WTC11 (cell line): ENCODE measurements at places on chromosomes 2 and 18. TPM values are rescaled to one million over a fixed set of nuclear protein-coding genes. Genes with fewer than 3 reads are reported as not detected.
A peak's percentile ranks its signal among the peaks of the same experiment; 100 is the strongest.

- H3K36me3 ChIP-seq = peaks cover 3% of the 10 kb centered on the region; the same call in 1 of the 2 replicates
- no peak for DNase-seq
- H3K4me3 ChIP-seq = no peak overlapping the region
- no peaks in the 10 kb centered on the region; the same call in 1 of the 2 replicates for H3K27me3 ChIP-seq
Observed at GRCh38 chr18:76765649-76766048, 56.7 kb upstream of the ZNF236 start.

TRAF3IP1 gene
- 14.7 to 18.7 TPM (median 16.8 TPM) in 3 replicates for total RNA-seq

GRCh38 chr18:64115881-64116280 lies 33.0 kb downstream of the LINC00305 start:
- no peaks in the 10 kb centered on the region for H3K27me3 ChIP-seq
- peaks cover 53% of the 10 kb centered on the region for H3K4me1 ChIP-seq
- H3K27ac ChIP-seq = peak overlapping the region; percentile 22; the same call in 1 of the 2 replicates
- H3K36me3 ChIP-seq = 0 out of 2 replicates have a peak, but pooled peaks cover 3% of the 10 kb centered on the region

GRCh38 chr2:203685081-203685621 lies 21.3 kb upstream of the CD28 start:
- no peak overlapping the region for H3K27ac ChIP-seq
- H3K36me3 ChIP-seq = no peaks in the 10 kb centered on the region
- DNase-seq = no peak
- H3K27me3 ChIP-seq = peaks cover 6% of the 10 kb centered on the region; the same call in 1 of the 2 replicates

LYPD1 gene
- total RNA-seq = 2.8 to 4.7 TPM (median 4.1 TPM) in 3 replicates

DNA sequence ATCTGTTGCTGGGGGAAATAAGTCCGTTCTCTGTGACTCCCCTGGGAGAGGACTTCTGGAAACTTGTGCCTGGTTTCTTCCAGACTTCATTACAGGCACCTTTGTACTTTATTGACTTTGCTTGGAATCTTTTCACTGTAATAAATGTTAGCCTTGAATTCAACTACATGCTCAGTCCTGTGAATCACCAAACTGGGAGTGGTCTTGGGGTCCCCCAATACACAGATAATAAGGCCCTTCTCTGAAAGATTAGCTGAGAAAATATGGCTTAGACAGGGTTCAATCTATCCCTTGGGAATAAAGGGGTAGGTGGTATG lies 48.7 kb upstream of the KIDINS220 start:
- H3K4me3 ChIP-seq = no peak overlapping the region
- H3K27me3 ChIP-seq = no peaks in the 10 kb centered on the region
- DNase-seq = no peak
- H3K4me1 ChIP-seq = peaks cover 32% of the 10 kb centered on the region
- no peaks in the 10 kb centered on the region for H3K36me3 ChIP-seq

DNA sequence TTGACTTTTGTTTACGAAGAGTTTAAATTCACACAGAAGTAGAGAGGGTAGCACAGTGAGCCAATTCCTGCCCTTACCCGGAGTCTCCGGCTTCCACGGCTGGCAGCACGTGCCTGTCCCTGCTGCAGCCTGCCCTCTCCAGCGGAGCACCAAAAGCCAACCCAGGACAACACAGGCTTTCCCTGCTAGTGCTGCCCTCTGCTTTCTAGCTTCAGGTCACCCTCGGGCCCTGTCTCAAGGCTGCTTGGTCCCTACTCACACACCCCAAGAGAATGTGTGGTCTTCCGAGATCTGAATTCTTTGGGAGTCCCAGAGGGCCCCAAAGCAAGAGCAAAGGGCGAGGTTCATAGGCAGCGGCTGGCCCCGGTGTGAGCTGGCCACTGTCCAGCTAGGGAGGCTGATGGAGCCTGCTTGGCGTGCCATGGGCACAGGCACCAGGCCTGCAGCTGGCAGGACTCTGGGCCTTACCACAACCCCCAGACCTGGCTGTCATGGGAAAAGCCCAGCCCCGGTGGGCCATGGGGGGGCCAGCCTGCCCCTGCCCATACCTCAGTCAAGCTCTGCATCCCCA lies 7.0 kb upstream of the HS6ST1 start:
- no peaks in the 10 kb centered on the region for H3K36me3 ChIP-seq
- H3K4me3 ChIP-seq = no peak overlapping the region
- peaks cover 17% of the 10 kb centered on the region for H3K4me1 ChIP-seq
- H3K27ac ChIP-seq = peak overlapping the region; percentile 60; the same call in 1 of the 2 replicates
- peaks cover 10% of the 10 kb centered on the region for H3K27me3 ChIP-seq

GRCh38 chr2:237987268-237987667 lies 20.5 kb downstream of the UBE2F start:
- peaks cover 33% of the 10 kb centered on the region for H3K36me3 ChIP-seq
- DNase-seq = no peak
- H3K27ac ChIP-seq = no peak overlapping the region

- no peak for DNase-seq
- no peak overlapping the region for H3K27ac ChIP-seq
- H3K4me3 ChIP-seq = no peak overlapping the region
- no peaks in the 10 kb centered on the region for H3K36me3 ChIP-seq
- H3K27me3 ChIP-seq = no peaks in the 10 kb centered on the region; the same call in 1 of the 2 replicates
Observed at GRCh38 chr18:35045121-35045520, 3.9 kb downstream of the MAPRE2 start.

DNA sequence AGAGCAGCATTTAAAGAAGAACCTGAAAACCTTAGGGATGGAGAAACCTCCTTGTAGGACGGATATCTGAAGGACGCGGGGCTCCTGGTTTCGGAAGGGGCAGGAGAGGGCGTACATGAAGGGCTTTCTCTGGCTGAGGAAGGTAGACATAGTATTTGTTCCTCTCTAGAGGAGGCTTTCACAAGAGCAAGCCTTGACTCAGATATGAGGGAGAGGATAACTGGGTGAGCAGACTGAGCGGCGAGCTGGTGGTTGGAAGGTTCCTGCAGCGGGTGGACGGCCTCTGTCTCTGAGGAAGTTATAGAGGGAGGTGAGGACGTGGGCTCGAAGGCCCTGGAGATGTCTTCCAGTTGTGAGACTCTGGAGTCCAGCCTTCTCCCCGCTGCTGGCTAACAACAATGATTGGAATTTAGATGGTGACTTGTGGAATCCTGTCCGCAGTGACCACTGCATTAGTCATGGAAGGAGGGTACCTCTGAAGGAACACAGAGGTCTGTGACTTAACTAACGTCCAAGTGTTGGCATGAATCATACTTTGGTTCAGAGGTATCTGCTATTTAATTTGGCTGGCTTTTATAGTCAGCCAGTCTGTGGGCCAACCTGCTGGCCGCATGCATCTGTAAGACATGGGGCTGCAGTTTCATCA lies 80.9 kb downstream of the ASAP2 start:
- no peaks in the 10 kb centered on the region; the same call in 1 of the 2 replicates for H3K27me3 ChIP-seq
- peaks cover 34% of the 10 kb centered on the region for H3K4me1 ChIP-seq
- no peaks in the 10 kb centered on the region for H3K36me3 ChIP-seq
- no peak for DNase-seq

MATN3 gene
- total RNA-seq = 6.3 to 9.1 TPM (median 8.6 TPM) in 3 replicates

- DNase-seq = no peak
- no peak overlapping the region for H3K27ac ChIP-seq
- H3K4me3 ChIP-seq = no peak overlapping the region
- peaks cover 4% of the 10 kb centered on the region; the same call in 1 of the 2 replicates for H3K27me3 ChIP-seq
- peaks cover 25% of the 10 kb centered on the region for H3K4me1 ChIP-seq
- peaks cover 75% of the 10 kb centered on the region for H3K36me3 ChIP-seq
Observed at GRCh38 chr2:196136151-196136550, 35.2 kb downstream of the STK17B start.

KLHL30 gene
- total RNA-seq = 0.07 TPM in 1 of 3 replicates, not detected in the others

DNA sequence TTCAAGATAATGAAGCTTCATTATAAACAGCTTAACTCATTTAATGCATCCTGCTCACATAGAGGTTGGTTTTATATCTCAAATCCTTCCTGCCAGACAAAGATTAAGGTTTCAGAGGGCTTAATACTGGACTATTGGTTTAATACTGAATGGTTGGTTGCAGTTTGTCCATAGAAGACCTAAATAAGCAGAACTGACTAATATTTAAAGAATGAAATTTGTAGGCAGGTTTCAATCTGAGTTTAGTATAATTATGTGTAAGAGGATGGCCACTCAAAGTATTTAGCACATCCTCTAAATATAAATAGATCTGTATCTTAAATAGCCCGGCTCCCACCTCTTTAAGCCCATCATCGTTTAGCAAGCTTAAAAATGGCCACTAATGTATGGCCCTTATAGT lies 92.5 kb downstream of the EPB41L5 start:
- no peak overlapping the region for H3K4me3 ChIP-seq
- H3K36me3 ChIP-seq = peaks cover 7% of the 10 kb centered on the region
- no peak for DNase-seq
- no peaks in the 10 kb centered on the region for H3K4me1 ChIP-seq
- no peaks in the 10 kb centered on the region for H3K27me3 ChIP-seq
- no peak overlapping the region for H3K27ac ChIP-seq

- H3K27me3 ChIP-seq = peaks cover 5% of the 10 kb centered on the region
- H3K4me3 ChIP-seq = no peak overlapping the region
- peaks cover 12% of the 10 kb centered on the region for H3K4me1 ChIP-seq
- 0 out of 2 replicates have a peak overlapping the region, but pooled peaks have one; percentile 54 for H3K27ac ChIP-seq
- no peak for DNase-seq
Observed at GRCh38 chr2:171244466-171244969, 83.8 kb upstream of the TLK1 start.

DNA sequence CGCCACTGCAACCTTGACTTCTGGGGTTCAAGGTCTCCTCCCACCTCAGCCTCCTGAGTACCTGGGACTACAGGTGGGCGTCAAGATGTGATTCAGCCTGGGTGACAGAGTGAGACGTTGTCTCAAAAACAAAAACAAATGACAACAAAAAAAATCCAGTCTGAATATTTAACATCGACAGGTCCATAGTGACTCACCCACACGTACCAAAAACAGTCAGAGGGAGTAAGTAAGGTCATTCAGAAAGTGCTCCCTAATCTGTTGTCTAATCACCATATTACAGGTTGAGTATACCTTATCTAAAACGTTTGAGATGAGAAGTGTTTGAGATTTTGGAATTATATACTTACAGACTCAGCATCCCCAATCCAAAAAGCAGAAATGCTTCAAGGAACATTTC lies 24.4 kb downstream of the SAP130 start:
- H3K4me3 ChIP-seq = no peak overlapping the region
- H3K4me1 ChIP-seq = no peaks in the 10 kb centered on the region
- no peaks in the 10 kb centered on the region for H3K27me3 ChIP-seq
- no peak for DNase-seq
- peaks cover 71% of the 10 kb centered on the region for H3K36me3 ChIP-seq

DNA sequence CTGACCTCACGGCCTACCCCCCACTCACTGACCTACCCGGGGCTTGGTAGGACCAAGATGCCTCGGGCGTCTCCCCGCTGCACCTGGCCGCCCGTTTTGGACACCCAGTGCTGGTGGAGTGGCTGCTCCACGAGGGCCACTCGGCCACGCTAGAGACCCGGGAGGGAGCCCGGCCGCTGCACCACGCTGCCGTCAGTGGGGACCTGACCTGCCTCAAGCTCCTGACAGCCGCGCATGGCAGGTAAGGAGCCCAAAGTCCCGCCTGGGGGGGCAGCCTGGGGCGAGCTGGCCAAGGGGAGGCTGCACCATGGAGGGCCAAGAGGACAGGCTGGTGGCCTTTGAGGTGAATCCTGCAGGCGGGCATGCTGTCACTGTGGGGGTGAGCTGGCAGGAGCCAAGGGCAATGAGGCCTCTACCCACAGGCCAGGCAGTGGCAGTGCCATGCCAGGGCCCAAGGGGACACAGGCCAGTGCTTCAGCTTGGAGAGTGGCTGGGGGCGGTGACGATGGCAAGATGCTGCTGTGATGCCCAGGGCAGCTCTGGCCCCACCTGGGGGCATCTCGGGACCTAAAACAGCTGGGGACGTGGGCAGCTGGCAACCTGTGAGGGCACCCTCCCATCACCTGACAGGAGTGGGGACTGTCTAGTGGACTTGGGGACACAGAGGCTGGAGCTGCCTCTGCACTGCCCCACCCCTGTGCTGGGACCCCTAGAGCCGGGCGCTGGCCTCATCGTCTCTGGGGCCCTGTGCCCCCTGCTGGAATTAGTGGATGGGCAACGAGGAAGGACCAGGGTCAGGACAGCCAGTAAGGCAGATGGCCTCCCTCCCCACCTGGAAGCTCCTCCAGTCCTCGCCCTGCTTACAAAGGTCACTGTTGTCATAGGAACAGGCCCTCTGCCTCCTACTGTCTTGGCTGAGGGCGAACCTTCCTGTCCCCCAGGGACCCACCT lies 2.0 kb downstream of the ESPNL start:
- H3K36me3 ChIP-seq = no peaks in the 10 kb centered on the region
- no peak overlapping the region for H3K4me3 ChIP-seq
- DNase-seq = no peak
- no peaks in the 10 kb centered on the region for H3K27me3 ChIP-seq
- H3K4me1 ChIP-seq = peaks cover 16% of the 10 kb centered on the region

GRCh38 chr2:42101206-42102023 lies 53.6 kb downstream of the PKDCC start:
- peak overlapping the region; percentile 90 for H3K27ac ChIP-seq
- H3K4me3 ChIP-seq = peak overlapping the region; percentile 68
- peaks cover 39% of the 10 kb centered on the region for H3K4me1 ChIP-seq
- DNase-seq = peak; percentile 67

GRCh38 chr2:27431395-27431794 lies 3.0 kb downstream of the NRBP1 start:
- peaks cover 34% of the 10 kb centered on the region for H3K36me3 ChIP-seq
- H3K27me3 ChIP-seq = no peaks in the 10 kb centered on the region; the same call in 1 of the 2 replicates
- peaks cover 21% of the 10 kb centered on the region for H3K4me1 ChIP-seq
- DNase-seq = no peak

GRCh38 chr2:63866009-63866709 lies 24.5 kb downstream of the UGP2 start:
- DNase-seq = no peak
- peaks cover 79% of the 10 kb centered on the region for H3K4me1 ChIP-seq
- no peaks in the 10 kb centered on the region for H3K27me3 ChIP-seq
- H3K4me3 ChIP-seq = no peak overlapping the region

GRCh38 chr2:29223257-29223656 lies 108.0 kb downstream of the CLIP4 start:
- DNase-seq = no peak
- H3K27me3 ChIP-seq = no peaks in the 10 kb centered on the region
- H3K4me1 ChIP-seq = peaks cover 4% of the 10 kb centered on the region; the same call in 1 of the 2 replicates
- H3K4me3 ChIP-seq = no peak overlapping the region
- no peak overlapping the region for H3K27ac ChIP-seq
- H3K36me3 ChIP-seq = no peaks in the 10 kb centered on the region

DNA sequence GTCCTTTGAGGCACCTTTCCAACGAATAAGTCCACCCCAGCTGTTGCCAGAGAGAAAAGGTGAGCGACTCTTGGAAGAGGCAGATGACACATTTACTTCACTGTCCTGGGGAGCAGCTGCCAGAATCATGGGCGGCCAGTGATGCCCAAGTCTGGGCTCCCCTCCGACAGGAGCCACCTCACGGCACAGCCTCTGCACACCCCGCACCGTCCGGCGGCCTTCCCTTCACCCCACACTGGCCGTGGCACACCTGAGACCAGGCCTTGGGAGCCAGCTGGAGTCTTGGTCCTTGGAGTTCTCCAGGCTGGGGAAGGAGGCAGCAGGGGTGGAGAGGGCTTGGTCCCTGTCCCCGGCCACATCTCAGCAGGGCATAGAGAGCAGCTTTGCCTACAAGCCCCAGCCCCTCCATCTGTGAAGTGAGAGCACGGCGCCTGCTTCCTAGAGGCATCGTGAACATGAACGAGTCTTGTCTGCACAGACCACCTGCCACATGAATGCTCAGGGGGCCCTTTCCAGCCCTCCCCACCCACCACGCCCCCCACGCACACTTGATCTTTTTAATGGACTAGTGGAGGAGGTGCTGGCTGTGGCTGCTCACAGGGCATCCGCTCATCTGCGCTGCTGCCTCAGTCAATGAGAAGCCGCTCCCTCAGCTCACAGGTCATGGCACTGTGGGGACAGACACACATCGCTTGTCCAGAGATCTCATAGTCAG lies 400.2 kb upstream of the MYT1L start:
- H3K4me3 ChIP-seq = no peak overlapping the region
- H3K27me3 ChIP-seq = no peaks in the 10 kb centered on the region
- H3K4me1 ChIP-seq = peaks cover 11% of the 10 kb centered on the region
- DNase-seq = no peak

GRCh38 chr2:189614585-189614984 lies 34.0 kb upstream of the SLC40A1 start:
- H3K27ac ChIP-seq = no peak overlapping the region
- peaks cover 4% of the 10 kb centered on the region; the same call in 1 of the 2 replicates for H3K4me1 ChIP-seq
- no peaks in the 10 kb centered on the region for H3K36me3 ChIP-seq
- H3K27me3 ChIP-seq = no peaks in the 10 kb centered on the region
- no peak for DNase-seq

SPC25 gene
- 23.2 to 29.2 TPM (median 28.6 TPM) in 3 replicates for total RNA-seq
